ENCODE measurements at places on chromosomes 11 and 22.

DNA sequence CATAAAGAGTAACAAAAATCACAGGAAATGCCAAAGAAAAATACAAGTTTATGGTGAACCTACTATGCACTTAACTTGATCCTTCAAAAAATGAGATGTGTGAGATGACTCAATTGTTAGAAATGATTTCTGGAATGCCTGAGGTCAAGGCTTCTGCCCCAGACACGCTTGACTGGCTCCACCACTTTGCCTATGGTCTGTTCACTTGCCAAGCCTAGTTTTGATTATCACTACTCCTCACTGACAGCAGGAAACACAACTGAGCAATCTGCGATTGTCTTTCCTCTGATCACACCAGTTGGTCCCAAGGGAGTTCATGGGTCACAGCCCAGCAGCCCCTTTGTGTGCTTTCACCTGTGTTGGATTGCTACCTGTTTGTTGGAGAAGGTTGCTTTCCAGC, 20.6 kb upstream of the PRDM10 start:
- peak; percentile 70 for DNase-seq

DNA sequence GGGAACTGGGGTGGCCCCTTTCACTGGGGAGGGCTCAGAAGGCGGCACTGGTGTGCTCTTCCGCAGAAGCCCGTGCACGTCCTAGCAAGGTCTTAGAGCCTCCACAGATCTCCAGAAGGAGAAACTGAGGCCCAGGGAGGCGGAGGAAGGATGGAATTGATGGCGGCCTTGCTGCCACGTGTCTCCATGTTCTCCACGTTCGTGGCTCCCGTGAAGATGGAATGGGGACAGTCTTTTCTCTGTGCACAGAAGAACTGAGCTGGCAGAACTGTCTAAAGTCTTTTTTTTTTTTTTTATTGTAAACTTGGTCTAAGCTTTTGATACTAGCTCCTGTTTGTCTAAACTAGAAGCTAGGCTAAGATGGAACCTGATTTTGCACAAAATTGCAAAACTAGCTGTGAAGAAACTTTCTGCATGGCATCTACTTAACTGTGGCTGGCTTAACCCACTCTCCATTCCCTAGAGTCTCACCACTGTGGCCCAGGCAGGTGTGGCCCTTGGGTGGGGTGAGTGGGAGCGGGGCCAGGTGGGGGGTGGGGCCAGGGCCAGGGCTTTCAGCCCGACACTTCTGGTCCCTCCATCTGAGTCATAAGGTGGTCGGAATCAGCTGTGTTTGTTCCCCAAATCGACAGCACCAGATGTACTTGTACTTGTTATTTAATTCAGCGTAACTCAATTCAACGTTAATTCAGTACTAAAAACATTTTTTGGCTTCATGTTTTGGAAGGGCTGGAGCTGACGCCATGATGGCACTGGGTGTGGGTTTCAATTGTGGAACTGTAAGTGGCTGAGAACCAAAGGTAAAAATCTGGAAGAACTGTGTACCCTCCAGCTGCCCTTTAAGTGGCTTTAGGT, 120.7 kb downstream of the MPPED1 start:
- DNase-seq: no peak

DNA sequence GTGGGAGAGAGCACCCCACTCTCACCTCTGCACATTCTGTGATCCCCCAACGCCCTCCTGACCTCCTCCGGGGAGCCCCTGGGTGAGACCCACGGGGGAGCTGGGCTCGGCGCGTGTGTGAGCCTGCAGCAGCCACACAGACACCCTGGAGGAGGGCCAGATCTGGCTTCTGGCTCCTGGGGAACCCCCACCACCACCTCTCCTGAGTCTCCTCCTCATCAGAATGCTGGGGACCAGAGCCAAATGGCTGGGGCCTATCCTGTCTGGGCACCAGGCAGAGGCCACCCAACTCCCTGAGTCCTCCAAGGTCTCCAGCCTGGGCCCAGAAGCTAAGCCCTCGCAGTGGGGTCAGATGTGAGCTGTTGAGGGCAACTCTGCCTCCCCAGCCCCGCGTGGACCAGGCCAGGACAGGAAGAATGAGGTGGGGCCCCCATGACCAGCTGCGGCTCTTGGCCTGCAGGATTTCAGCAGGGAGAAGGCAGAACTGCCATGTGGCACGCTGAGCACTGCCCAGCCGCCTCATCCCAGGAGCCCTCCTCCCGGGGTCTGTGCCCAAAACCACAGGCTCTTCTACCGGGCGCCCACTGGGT, 5.5 kb upstream of the PIM3 start:
- DNase-seq: no peak

- DNase-seq: no peak
These were observed 862 bp downstream of the APBB1 start for GRCh38 chr11:6417907-6418556.

GRCh38 chr11:96339706-96340554, 3.1 kb downstream of the MAML2 start:
- DNase-seq: no peak

GRCh38 chr22:27778294-27779090, 23.1 kb downstream of the MN1 start:
- DNase-seq: no peak

DNA sequence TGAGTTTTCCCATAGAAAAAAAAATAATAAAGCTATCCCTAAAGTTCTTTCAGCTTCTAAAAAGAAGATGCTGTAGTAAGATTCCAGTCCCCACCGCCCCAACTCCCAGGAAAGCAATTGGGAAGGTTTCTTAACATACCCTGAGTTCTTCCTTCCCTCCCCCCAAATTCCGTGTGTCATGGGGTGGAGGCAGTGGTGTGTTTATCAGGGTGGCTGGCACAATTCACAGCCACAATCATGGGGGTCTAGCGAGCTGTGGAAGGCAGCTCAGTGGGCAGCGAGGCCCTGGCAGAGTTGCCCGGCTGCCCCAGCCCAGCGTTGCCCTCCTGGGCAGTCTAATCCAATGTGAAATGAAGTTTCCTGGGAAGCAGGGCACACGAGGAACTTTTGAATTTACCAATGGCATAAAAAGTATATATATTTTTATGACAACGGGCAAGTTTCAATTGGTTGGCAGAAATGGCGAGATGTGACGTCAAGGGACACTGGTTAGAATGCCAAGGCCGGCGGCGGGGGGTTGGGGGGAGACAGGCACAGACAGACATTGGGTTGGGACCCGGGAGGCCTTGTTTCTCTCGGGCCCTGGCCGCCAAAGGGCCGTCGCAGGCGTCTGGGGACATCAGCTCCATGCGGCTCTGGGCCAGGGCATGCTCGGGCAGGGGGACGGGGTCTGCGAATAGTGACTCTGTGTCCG, 80.7 kb upstream of the PPARA start:
- no peak for DNase-seq

- peak; percentile 63 for DNase-seq
These were observed 56.4 kb upstream of the SYN3 start for GRCh38 chr22:33114565-33114964.

GRCh38 chr11:111417011-111417765, 38.1 kb upstream of the POU2AF1 start:
- DNase-seq: no peak

- DNase-seq: peak; percentile 48
These were observed 24.5 kb upstream of the RAG2 start for GRCh38 chr11:36622431-36623136.

GRCh38 chr22:23278883-23279675, 98.8 kb downstream of the BCR start:
- DNase-seq: no peak

DNA sequence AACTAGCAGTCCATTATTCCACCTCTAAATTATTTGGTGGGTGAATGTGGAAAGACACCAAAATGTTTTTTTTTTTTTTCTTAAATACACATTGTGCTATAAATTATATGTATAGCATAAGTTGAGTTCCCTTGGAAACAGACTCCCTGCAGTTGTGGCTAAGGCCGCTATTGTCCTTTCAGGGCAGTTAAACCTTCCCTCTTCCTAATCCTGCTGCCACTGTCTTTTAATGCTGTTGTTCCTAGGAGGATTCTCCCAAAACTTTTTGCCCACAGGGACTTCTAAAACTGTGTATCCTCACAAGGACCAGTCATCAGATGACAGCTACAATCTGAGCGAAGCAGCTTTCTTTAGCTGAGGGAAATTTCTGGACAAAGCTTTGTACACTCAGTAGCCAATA, 478.9 kb upstream of the CHORDC1 start:
- no peak for DNase-seq

- peak; percentile 48 for DNase-seq
These were observed 10.1 kb downstream of the CHST1 start for GRCh38 chr11:45655347-45655756.

DNA sequence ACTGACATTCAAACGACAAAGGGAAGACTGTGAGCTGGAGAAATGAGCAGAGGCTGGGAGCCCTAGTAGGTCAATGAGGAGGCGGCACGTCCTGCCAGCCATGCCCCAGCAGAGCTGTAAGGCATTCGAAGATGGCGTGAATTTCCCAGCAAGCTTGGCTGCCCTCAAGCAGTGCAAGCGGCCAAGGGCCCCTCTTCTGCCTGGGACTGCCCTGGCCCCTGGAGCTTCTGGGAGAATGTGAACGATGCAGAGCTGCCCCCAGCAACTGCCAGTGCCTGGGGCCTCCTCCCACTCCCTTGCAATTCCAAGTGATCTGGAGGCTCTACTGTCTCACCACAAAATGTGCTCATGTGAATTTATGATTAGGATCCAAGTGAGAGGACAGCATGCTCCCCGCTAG, 4.3 kb downstream of the PPM1F start:
- no peak for DNase-seq

- DNase-seq: no peak
These were observed 174.4 kb downstream of the SWAP70 start for GRCh38 chr11:9838229-9838628.

DNA sequence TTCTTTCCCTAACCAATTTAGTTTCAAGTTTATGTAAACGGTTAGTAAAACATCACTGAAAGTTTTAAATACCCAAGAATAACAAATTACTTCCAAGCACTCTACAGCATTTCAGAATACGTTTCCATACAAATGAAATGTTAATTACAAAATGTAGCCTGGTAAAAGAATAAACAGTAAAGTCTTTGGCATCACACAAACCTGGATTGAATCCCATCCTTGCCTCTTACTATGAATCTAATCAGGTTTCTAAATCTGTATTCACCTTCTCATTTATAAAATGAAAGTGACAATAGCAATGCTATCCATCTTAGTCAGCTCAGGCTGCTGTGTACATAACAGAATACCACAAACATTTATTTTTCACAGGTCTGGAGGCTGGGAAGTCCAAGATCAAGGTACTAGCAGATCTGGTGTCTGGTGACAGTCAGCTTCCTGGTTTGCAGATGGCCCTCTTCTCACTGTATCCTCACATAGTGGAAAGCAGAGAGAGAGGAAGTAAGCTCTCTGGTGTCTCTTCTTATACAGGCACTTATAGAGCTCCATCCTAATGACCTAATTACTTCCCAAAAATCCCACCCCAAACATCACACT, 19.2 kb downstream of the FAM168A start:
- DNase-seq: no peak

DNA sequence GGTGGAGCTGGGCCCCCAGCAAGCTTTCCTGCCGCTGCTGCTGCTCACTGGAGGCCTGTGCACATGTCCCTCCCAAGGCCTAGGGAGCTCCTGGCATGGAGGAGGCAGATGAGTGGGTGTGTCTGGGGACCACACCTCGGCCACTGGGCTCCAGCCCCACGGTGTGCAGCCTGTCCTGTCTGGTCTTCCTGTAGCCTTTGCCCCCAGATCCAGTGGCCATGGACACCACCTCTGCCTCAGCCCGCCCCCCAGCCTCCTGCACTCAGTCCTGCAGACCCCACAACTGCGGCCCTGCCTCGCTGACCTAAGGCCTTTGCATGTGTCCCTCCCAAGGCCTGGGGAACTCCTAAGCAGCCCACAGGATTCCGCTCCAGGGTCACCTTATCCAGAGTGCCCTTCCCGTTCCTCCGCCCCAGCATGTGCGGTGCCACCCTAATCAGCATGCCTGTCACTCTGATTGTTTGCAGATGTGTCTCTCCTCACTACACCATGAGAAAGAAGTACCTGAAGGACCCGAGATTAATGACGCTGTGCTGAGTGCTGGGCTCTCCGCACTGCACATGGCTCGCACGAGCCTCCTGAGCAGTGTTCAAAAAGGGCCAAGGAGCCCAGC, 8.6 kb downstream of the GAL start:
- DNase-seq: no peak

DNA sequence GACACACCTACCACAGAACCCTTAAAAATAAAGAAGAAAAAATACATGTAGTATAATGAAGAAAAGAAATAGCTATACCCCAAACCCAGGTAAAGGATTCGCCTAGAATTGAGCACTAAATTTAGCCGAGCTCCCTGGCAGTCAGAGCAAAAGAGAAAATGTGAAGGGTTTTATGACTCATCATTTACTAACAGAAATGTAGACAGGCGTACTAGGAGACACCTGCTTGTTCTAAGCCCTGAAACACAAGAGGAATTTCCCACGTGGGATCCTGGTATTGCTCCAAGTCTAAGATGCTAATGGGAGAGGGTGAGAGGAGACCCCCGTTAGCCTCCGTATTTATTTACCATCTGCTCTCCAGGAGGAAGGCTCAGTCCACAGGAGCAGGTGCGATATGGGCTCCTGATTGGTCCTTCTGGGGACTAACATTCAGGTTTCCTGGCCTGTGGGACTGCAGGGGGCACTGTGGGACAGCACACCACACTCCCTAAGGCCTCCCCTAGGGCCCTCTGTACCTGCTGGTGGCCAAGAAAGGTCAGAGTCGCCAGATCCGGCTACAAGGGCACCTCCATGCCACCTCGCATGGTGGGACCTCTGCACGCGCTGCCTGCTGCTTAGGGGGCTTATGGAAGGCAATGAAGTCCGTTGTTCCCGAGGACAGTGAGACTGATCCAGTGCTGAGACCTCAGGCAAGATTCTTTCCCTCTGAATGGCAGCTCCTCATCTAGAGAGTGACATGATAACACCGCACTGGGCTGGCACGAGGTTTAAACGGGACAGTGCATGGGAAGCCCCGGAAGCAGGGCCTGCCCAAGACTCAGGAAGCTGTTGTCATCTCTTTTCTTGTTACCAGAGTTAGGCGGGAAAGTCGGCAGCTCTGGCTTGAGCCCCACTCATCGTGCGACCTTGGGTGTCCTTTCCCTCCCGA, 25.8 kb downstream of the KCNC1 start:
- peak; percentile 70 for DNase-seq

Data from trophoblast cell (in vitro differentiated cells and primary cell).